ENCODE measurements at places on chromosomes 6 and 20. TPM values are rescaled to one million over a fixed set of nuclear protein-coding genes. Genes with fewer than 3 reads are reported as not detected.

- H3K4me3 ChIP-seq = no peak overlapping the region
- no peak overlapping the region for H3K27ac ChIP-seq
These were observed 244.5 kb downstream of the TPBG start for GRCh38 chr6:82607998-82608725.

DNA sequence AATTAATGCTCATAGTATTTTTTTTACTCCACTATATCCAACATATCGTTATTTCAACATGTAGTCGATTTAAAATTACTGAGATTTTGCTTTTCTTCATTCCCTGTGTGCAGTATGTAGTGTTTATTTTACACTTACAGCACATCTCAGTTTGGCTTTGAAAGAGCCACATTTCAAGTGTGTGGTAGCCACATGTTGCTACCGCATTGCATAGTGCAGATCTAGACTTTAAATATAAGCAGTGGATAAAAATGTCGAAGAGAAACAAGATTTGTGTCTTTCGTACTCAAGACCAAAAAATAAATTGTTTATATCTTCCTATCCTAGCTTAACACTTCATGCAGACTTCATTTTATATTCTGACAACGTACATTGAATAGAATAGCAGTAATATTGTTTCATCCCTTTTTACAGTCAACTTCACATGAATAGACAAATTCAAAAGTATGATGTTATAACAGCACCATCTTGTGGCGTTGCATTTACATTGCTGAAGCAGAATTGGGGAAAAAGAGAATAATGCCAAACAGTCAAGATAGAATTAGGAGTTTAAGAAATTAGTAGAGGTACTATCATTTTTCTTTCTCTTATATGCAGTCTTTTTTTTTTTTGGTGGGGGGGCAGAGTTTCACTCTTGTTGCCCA is 29.9 kb downstream of the FBXO5 start:
- peaks cover 14% of the 10 kb centered on the region for H3K27me3 ChIP-seq
- H3K4me3 ChIP-seq = no peak overlapping the region

PHACTR3 gene
- not detected for total RNA-seq

DNA sequence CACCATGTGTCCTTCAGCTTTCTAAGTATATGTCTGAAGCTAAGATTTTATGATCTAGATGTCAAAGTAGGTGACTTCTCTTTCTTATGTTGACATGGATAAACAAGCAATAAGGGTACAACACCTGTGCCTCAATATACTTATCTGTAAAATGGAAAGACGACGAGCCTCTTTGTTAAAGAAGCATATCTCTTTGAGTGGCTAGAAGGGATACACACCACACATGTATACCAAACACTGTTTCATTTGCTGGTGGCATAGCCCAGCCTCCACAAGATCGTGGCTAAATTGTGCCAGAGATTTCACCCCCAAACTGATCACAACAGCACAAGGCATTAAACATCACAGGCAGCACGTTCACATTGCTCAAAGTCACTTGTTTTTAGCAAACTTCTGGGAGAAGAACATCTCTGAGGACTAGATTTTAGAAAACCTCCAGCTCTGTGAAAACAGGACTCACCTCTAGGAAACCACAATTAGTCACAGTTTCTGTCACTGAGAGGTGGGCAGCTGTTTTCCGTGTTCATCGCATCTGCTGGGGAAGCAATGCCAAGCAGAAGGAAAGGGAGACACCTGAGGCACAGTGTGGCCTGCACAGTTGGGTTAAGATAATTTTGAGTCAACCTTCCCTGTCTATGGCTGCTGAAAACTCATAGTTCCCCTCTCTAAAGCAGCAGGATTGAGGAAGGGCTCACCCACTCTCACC is 263.0 kb upstream of the PLCB4 start:
- H3K27ac ChIP-seq = no peak overlapping the region
- peaks cover 2% of the 10 kb centered on the region for H3K36me3 ChIP-seq
- no peak overlapping the region for H3K4me3 ChIP-seq
- no peaks in the 10 kb centered on the region for H3K27me3 ChIP-seq
- peak; percentile 42 for DNase-seq
- peaks cover 12% of the 10 kb centered on the region for H3K4me1 ChIP-seq

DNA sequence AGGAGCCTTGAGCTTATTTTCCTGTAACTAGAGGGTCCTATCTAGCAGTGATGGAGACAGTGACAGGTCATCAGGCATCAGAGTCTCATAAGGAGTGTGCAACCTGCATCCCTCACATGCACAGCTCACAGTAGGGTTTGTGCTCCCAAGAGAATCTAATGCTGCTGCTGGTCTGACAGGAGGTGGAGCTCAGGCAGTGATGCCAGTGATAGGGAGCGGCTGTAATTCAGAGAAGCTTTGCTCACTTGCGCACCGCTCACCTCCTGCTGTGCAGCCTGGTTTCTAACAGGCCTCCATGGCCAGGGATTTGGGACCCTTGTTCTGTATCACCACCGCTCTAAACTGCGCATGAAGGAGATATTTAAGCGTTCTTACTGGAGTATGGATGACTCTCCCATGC is 5.3 kb downstream of the KIF25 start:
- no peak for DNase-seq
- no peaks in the 10 kb centered on the region for H3K27me3 ChIP-seq
- H3K4me1 ChIP-seq = peaks cover 2% of the 10 kb centered on the region
- no peak overlapping the region for H3K4me3 ChIP-seq
- no peaks in the 10 kb centered on the region for H3K36me3 ChIP-seq
- H3K27ac ChIP-seq = no peak overlapping the region

MDFI gene
- not detected for total RNA-seq

DNA sequence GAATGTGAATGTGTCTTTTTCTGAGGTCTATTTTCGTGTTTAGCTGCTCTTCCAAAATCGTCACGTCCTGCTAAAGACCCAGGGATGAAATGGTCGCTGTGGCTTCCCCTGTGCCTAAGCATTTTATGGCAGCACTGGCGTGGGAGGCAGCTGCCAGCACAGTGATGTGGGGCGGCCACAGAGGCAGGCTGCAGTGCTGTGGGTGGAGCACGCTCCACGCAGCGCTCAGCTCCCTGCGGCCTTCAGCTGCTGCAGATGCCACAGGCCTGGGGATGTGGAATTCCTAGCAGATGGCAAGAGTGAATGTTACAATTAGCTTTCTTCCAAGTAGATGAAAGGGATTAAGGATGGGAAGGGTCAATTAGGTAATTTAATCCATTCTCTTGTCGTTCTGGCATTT is 242.6 kb downstream of the SMOC2 start:
- DNase-seq = peak; percentile 9
- H3K27ac ChIP-seq = no peak overlapping the region
- no peak overlapping the region for H3K4me3 ChIP-seq
- H3K4me1 ChIP-seq = no peaks in the 10 kb centered on the region
- no peaks in the 10 kb centered on the region for H3K27me3 ChIP-seq

DNA sequence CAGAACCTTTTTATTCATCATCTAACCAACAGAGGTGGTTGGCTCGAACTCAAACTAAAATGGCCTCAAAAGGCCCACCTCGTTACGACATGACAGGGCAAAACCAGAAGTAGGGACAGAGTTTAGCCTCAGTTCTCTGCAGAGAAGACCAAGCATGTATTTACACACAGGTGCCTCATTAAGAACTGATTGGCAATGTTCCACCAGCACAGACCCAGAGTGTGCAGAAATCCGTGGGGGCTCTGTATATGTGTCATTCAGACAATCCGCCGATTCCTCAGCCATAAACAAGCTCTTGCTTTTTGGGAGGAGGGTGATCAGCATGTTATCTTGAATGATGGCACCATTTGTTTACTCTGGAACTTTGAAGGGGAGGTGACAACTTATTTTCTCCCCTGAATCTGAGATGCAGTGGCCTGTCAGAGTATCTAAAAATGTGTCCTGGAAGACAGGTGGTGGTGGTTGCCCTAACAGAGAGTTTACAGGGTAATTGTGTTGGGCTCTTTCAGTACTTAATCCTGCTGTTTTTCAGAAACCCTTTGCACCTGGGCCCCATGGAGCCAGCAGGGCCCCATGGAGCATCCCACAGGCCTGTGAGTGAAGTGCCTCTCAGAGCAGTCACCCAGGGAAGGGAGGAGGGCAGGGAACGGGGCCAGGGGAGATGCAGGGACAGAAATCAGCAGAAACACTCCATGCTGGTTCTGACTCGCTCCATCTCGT is 29.1 kb upstream of the C20orf203 start:
- DNase-seq = no peak
- no peak overlapping the region for H3K4me3 ChIP-seq
- H3K27me3 ChIP-seq = no peaks in the 10 kb centered on the region
- H3K4me1 ChIP-seq = no peaks in the 10 kb centered on the region

GRCh38 chr20:42309050-42309449 is 690.9 kb upstream of the CHD6 start:
- no peaks in the 10 kb centered on the region for H3K4me1 ChIP-seq
- no peak overlapping the region for H3K4me3 ChIP-seq
- no peak overlapping the region for H3K27ac ChIP-seq
- H3K36me3 ChIP-seq = no peaks in the 10 kb centered on the region
- DNase-seq = no peak

- H3K27ac ChIP-seq = no peak overlapping the region
- H3K4me1 ChIP-seq = no peaks in the 10 kb centered on the region
- no peak for DNase-seq
- H3K36me3 ChIP-seq = no peaks in the 10 kb centered on the region
- no peaks in the 10 kb centered on the region for H3K27me3 ChIP-seq
These were observed 18.4 kb downstream of the ID4 start for GRCh38 chr6:19855536-19855935.

DNA sequence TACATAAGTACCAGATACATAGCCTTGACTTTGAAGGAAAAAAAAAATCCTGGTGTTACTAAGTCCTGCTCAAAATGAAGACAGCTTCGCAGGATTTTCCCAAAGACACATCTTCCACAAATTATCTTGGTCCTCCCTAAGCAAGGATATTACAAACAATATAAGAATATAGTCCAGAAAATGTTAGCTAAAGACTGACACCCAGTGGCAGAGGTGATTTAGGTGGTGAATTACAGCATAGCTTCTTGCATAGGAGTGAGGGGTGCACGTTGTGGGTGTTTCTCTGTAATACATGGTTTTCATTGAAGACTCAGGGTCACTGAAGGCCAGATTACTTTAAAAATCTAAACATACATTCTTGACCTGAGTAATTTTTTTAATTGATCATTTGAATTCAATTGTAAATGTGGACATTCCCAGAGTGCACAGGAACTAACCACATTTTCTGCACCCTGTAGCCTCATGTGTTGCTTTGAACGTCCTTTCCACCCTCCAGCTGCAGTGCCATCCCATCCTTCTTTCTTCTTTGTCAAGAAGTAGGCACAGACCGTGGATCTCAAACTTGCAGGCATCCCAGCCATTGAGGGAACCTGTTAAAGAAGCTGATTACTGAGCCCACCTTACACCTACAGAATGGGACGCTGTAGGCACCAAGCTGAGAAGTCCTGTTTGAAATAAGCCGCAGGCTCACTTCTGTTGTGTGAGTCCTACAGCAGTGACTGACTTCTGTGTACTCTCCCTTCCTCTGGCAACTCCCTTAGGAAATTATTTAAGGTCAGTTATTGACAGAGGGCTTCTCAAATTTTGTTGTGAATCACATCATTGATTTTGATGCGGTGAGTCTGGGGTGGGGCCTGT is 102.6 kb downstream of the PERP start:
- no peak overlapping the region for H3K4me3 ChIP-seq
- no peaks in the 10 kb centered on the region for H3K36me3 ChIP-seq
- DNase-seq = no peak
- H3K27ac ChIP-seq = no peak overlapping the region
- H3K27me3 ChIP-seq = peaks cover 3% of the 10 kb centered on the region

- no peaks in the 10 kb centered on the region for H3K36me3 ChIP-seq
- H3K27ac ChIP-seq = no peak overlapping the region
- no peaks in the 10 kb centered on the region for H3K4me1 ChIP-seq
These were observed 11.8 kb upstream of the FILIP1 start for GRCh38 chr6:75505424-75505823.

DNA sequence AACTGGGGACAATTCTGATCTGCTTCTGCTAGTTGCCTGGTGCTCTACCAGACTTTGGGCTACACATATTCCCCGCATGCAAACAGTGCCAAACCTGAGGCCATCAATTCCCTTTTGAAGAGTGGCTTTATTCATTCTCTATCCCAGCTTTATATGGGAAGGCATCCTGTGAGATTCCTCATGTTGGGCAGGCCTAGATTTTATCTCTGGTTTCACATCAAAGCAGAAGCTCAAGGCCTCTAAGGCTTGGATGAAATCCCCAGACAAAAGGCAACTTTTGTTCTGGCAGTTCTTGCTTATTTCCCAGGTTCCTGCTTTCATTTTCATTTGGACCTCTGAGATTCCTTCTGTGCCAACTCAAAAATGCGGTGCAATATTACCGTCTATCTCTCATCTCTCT is 648.8 kb downstream of the QKI start:
- H3K4me3 ChIP-seq = no peak overlapping the region
- H3K4me1 ChIP-seq = no peaks in the 10 kb centered on the region
- no peak overlapping the region for H3K27ac ChIP-seq
- no peak for DNase-seq

GRCh38 chr6:6405031-6405430 is 84.6 kb upstream of the F13A1 start:
- no peaks in the 10 kb centered on the region for H3K4me1 ChIP-seq
- DNase-seq = no peak
- no peak overlapping the region for H3K27ac ChIP-seq
- H3K36me3 ChIP-seq = no peaks in the 10 kb centered on the region

DNA sequence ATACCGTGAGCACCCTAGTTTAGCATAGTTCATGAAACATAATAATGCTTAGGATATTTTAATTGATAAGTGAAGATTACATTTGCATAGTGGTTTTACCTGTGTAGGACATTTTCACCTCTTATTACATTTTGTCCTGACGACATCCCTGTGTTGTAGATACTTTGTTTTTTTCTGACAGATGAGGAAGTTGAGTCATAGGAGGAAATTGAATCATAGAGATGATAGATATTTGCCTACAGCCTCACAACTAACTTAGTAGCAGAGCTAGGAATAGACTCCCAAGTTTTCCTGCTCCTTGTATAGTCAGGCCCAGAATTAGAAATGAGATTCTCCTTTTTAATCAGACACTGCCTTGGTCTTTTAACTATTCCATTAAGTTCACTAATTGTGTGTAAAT is 100.5 kb upstream of the SUPT3H start:
- no peak overlapping the region for H3K4me3 ChIP-seq
- H3K4me1 ChIP-seq = peaks cover 13% of the 10 kb centered on the region
- DNase-seq = no peak
- no peaks in the 10 kb centered on the region for H3K36me3 ChIP-seq

PPP1R18 gene
- 293 TPM for total RNA-seq

- no peak for DNase-seq
- H3K36me3 ChIP-seq = no peaks in the 10 kb centered on the region
- H3K27ac ChIP-seq = no peak overlapping the region
- H3K4me1 ChIP-seq = no peaks in the 10 kb centered on the region
These were observed 51.7 kb upstream of the BCLAF1 start for GRCh38 chr6:136341367-136341766.

FAM217A gene
- total RNA-seq = not detected

SEMG1 gene
- total RNA-seq = not detected

YIPF3 gene
- 50.9 TPM for total RNA-seq

DNA sequence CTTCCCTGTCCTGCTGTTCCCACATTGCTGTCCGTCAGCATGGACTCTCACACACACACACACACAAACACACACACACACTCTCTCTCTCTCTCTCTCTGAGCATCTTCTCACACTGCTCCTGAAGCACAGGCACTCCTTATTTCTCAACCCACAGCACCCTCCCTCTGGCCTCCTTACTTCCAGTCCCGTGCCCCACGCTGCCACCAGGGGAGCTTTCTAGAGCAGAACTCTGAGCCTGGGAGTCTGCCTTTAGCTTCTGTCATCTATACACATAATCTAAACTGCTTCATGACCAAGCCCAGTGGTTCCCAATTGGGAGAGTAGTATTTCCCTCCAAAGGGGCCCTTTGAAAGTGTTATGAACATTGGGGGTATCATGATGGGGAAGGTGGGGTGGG is 29.1 kb downstream of the HECA start:
- peak overlapping the region; percentile 44 for H3K27ac ChIP-seq
- no peaks in the 10 kb centered on the region for H3K27me3 ChIP-seq
- H3K4me3 ChIP-seq = no peak overlapping the region

All from activated CD8-positive, alpha-beta memory T cell treated with anti-CD3 and anti-CD28 coated beads, Interleukin-2, amount 10 ng/mL, durations not matched to agents 7 days and 5 days (primary cell).